WERI-Rb-1 (cell line): ENCODE measurements at places on chromosomes 1 and 21.

- DNase-seq = no peak
Measured at GRCh38 chr1:78237364-78237916, 191.7 kb downstream of the GIPC2 start.

- no peak for DNase-seq
Measured at GRCh38 chr1:110288111-110288510, 51.1 kb upstream of the RBM15 start.

- no peak for DNase-seq
Measured at GRCh38 chr1:42759114-42759513, 7.7 kb downstream of the P3H1 start.

- no peak for DNase-seq
Measured at GRCh38 chr21:34927992-34928391, 121.1 kb downstream of the RUNX1 start.

DNA sequence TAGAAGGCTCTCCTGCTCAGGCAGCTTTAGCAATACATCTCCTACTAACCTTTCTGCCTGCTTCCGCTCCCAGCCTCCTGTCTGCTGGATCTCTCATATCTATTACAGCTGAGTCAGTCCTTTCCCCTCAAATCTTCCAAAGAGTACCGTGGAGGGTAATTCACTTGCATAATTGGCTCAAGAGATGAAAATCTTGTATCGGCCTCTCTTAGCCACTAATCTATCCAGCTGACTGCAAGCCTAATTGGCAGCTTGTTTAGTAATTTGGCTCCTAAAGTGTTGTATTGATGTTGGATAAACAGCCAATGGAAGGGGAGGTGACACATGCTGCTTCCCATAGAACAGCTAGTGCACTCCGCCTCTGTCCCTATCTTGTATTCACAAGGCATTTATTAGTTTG lies 195.7 kb downstream of the GPATCH2 start:
- DNase-seq = peak; percentile 56

DNA sequence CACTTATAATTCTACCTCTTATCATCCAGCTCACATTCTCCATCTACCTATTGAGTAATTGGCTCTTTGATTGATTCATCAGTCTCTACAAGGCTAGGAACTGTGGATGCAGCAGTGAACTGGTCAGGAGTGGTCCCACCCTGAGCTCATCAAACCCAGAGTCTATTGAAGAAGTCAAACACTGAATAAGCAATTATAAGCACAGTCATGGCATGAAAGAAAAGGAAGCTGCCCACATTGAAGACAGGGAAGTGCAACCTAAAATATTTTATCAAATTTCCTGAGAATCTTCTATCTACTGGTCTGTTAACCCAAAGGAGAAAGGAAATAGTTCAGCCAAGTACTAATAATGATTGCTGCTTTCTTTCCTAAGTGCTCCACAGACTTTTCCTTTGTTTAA lies 35.7 kb downstream of the ACP6 start:
- DNase-seq = no peak

DNA sequence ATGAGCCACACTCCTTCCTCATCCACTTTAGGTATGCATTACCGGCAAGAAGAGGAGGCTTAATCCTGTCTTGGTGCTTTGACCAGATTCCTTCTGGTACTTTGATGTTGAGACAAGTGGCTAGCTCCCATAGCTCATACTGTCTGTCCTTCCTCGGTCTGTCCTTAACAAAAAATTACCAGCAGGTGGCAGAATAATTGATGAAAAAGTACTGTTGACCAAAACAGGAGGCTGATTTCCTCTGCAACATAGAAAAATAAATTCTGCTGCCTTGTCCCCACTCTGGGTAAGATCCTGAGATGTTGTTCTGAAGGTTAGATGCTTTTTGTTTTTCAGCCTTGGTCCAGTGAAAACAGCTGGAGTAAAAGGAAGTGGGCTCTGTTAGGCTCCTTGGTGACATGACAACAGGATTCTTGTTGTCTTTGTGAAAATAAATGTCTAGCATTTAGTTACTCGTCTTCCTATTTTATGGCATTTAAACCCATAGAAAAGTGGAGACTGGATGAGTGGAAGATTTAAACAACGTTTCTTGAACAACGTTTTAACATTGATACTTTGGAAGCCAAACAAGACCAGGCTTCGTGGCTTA lies 11.2 kb upstream of the HJV start:
- peak; percentile 39 for DNase-seq

GRCh38 chr1:44606701-44607281 lies 67.5 kb downstream of the TMEM53 start:
- no peak for DNase-seq

DNA sequence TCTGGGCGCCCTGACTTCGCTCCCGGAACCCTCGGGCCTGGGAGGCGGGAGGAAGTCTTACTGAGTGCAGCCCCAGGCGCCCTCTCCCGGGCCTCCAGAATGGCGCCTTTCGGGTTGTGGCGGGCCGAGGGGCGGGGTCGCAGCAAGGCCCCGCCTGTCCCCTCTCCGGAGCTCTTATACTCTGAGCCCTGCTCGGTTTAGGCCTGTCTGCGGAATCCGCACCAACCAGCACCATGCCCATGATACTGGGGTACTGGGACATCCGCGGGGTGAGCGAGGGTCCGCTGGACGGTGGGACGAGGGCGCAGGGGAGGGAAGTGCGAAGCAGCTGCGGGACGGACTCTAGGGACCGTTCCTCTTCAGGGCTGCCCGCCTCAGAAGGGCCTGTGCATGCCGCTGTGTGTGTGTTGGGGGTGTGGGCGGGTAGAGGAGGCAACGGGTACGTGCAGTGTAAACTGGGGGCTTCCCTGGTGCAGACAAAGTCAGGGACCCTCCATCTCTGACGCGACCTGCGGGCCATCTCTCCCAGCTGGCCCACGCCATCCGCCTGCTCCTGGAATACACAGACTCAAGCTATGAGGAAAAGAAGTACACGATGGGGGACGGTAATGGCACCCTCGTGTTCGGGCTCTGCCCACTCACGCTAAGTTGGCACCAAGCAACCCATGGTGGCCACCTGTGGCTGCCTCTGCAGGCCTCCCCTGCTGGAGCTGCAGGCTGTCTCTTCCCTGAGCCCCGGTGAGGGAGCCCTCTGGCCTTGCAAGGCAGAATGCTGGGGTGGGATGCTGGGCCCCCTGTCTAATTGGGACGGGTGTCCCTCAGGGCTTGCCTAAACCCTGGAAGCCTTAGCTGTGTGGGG lies at the start of gene GSTM1:
GSTM1 (plus strand) TSS at position 177 of the 859 bp plus-strand sequence; CDS start at position 234, 57 bp downstream.
- peak; percentile 83 for DNase-seq

- no peak for DNase-seq
Measured at GRCh38 chr1:76840278-76840677, 27.0 kb upstream of the ST6GALNAC5 start.

- no peak for DNase-seq
Measured at GRCh38 chr1:168845140-168845539, 116.1 kb upstream of the DPT start.

GRCh38 chr1:64829411-64830029 lies 84.6 kb downstream of the RAVER2 start:
- DNase-seq = no peak

DNA sequence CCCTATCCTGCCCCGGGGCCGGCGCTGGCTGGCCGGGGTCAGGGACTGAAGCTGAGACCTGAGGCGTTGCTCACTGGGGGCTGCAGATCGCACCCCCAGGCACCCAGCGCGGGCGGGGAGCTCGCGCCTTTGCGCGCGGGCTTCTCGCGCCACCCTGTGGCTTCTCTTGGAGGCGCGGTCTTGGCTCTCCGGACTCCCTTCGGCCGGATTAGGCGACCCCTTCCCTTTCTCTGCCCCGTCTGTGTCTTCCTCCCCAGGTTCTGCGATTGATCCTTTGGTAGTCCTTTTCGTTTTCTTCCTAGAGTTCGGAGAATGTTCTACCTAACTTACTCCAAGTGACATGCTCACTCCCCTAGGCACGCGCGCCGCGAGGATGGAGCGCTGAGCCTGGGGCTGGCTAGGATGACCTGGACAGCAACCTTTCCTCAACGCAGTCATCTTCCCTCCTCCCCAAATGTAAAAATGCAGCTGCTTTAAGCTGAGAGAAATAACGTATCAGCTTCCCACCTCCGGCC lies 495 bp upstream of the NTRK1 start:
- DNase-seq = peak; percentile 84

GRCh38 chr1:48242141-48242736 lies 19.7 kb downstream of the SLC5A9 start:
- no peak for DNase-seq

GRCh38 chr1:149884433-149885338 lies 14.7 kb upstream of the BOLA1 start:
- DNase-seq = peak; percentile 62

DNA sequence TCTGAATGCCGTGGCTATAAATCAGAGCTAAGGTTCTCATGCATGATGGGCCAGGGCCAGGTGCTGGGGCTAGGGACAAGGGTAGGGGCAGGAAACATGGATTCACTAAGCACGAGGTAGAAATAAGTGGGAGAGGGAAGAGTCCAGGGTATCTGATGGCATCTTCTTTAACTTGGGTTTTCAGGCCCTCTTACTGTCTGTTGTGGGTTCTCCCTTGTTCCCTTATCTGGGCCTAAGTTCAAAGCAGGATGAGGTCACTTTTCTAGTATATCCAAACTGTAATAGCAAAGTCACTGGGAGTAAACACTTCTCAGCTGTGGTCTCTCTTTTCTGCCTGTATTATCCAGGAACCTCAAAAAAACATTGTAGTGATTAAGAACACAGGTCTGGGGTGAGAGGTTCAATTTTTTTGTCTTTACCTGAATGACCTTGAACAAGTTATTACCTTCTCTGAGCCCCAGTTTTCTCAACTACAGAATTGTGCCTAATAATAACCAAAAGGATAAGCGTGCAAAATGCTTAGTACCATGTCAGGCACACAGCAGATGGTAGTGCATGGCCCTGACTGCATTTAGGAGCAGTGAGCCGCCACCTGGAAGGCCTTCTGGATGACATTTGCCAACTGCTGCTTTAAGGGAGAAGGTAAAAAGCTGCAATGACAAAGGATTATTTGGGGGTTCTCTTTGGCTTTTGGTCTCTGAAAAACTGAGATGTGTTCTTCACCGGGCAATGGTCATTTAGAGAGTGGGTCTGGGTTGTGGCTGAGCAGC lies 53.6 kb upstream of the A3GALT2 start:
- no peak for DNase-seq

DNA sequence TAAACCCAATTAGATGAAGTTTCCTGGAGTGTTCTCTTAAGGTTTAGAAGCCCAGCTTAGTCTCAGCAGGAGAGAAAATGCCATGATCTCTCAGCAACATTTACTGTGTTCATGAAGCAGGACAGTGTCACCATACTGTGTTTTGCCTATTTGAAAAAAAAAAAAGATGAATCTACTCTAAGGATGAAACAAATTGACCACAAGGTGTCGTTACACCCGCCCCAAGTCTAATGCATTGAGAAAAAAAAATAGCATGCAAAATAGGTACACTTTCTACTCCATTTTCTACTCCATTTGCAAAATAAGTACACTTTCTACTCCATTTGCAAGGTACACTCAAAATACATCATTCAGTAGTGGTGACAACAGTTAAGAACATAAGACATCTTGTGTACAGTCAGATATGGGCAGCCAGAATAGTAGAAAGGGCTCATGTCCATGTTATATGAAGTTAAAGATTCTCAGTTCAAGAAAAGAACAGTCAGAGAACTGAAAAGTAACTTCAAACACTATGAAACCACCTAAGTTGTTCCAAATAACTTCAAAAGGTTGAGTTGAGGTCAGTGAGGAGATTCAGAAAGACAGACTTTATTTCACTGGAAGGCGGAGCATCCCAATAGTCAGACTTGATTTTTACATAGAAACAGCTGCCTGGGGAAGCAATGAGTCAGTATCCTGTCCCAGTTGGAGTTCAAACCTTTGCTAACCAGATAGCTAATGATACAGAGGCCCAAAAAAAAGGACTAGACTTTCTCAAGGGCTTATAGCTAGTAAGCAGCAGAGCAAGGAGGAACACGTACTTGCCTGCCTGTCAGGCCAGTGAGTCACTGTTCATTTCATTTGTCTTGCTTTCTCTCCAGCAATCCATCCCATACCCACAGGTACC lies 13.3 kb downstream of the PLPPR5 start:
- peak; percentile 8 for DNase-seq

- peak; percentile 43 for DNase-seq
Measured at GRCh38 chr1:171397851-171398469, 84.0 kb downstream of the FMO4 start.

GRCh38 chr1:50873458-50874187 lies 86.4 kb downstream of the FAF1 start:
- peak; percentile 77 for DNase-seq

- no peak for DNase-seq
Measured at GRCh38 chr21:39348040-39348354, 891 bp downstream of the HMGN1 start.
